ENCODE measurements at places on chromosomes 2 and 18.

DNA sequence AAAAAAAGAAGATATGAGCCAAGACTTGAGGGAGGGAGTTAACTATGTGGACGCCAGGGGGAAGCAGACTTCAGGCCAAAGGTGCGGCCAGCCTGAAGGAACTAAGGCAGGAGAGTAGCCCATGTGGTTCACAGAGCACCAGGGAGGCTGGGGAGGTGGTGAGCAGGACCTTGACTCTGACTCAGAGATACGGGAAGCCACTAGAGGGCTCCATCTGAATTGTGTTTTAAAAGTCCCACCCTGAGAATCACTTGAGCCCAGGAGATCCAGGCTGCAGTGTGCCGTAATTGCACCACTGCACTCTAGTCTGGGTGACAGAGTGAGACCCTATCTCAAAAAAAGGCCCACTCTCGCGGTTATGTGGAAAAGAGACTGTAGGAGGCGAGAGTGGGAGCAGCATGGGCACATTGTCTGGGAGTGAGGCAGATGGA, 12.3 kb downstream of the CEP192 start:
- DNase-seq = no peak
- H3K4me1 ChIP-seq = peaks cover 30% of the 10 kb centered on the region
- peaks cover 31% of the 10 kb centered on the region for H3K36me3 ChIP-seq
- H3K27me3 ChIP-seq = no peaks in the 10 kb centered on the region
- no peak overlapping the region for H3K4me3 ChIP-seq

GRCh38 chr2:32210767-32211408, 45.2 kb downstream of the SLC30A6 start:
- H3K4me3 ChIP-seq = no peak overlapping the region
- peaks cover 2% of the 10 kb centered on the region for H3K4me1 ChIP-seq
- peaks cover 19% of the 10 kb centered on the region for H3K36me3 ChIP-seq
- H3K27me3 ChIP-seq = no peaks in the 10 kb centered on the region
- H3K27ac ChIP-seq = no peak overlapping the region

DNA sequence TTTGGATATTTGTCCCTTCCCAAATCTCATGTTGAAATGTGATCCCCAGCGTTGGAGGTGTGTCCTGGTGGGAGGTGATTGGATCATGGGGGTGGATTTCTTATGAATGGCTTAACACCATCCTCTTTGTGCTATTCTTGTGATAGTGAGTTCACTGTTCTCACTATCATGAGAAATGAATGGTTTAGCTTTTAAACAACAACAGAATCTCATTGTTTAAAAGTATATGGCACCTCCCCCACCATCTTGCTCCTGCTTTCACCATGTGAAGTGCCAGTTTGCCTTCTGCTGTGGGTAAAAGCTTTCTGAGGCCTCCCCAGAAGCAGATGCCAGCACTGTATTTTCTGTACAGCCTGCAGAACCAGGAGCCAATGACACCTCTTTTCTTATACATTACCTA, 38.1 kb downstream of the KIAA1328 start:
- no peaks in the 10 kb centered on the region for H3K27me3 ChIP-seq
- H3K4me1 ChIP-seq = peaks cover 2% of the 10 kb centered on the region
- H3K36me3 ChIP-seq = peaks cover 4% of the 10 kb centered on the region

- H3K27ac ChIP-seq = no peak overlapping the region
- DNase-seq = no peak
- no peaks in the 10 kb centered on the region for H3K4me1 ChIP-seq
- no peaks in the 10 kb centered on the region for H3K36me3 ChIP-seq
- no peaks in the 10 kb centered on the region for H3K27me3 ChIP-seq
Measured at GRCh38 chr18:6370886-6371635, 43.6 kb downstream of the L3MBTL4 start.

DNA sequence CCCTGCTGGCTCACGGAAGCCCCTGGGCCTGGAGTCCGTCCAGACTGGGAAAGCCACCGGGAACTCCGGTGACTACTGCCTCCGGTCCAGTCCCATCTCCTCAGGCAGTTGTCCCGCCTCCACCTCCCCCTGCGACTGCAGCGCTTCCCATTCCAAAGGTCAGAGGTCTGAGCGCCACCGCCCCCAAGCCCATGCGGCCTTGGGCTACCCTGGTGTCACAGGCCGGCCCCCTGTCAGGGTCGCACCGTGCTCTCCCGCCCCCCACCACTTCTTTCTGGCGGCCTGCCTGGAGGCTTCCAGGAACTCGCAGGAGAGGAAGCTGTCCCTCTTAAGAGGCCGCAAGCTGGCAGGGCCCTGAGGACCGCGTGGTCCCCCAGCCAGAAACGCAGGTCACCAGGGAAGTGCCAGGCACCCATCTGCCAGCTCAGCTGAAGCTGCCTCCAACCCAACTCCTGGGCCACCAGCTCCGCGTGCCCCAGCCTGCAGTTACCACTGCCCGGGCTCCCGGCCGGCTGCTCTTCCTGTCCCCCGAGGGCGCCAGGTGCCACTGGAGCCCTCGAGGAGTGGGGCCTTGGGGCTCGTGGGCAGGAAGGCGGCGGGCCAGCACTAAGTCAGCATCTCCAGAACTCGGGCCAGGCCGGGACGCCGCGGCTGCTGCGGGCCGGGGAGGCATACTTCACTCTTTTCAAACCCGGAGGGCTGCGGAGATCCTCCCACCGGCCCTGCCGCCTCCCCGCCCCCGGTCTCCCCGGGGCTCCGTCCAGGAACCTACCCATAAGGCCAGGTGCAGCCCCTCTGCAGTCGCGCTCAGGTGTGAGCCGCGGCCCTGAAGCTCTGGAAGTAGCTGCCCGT, 83.3 kb upstream of the POMC start:
- peaks cover 80% of the 10 kb centered on the region for H3K36me3 ChIP-seq
- peak overlapping the region; percentile 78 for H3K27ac ChIP-seq
- peak; percentile 40 for DNase-seq
- H3K4me3 ChIP-seq = peak overlapping the region; percentile 74

- peaks cover 68% of the 10 kb centered on the region for H3K4me1 ChIP-seq
- H3K27me3 ChIP-seq = no peaks in the 10 kb centered on the region
- H3K4me3 ChIP-seq = no peak overlapping the region
- peaks cover 31% of the 10 kb centered on the region for H3K36me3 ChIP-seq
Measured at GRCh38 chr2:203804070-203804469, 63.5 kb upstream of the CTLA4 start.

GRCh38 chr18:41324934-41325333, 630.1 kb upstream of the PIK3C3 start:
- H3K36me3 ChIP-seq = no peaks in the 10 kb centered on the region
- DNase-seq = no peak
- H3K4me1 ChIP-seq = no peaks in the 10 kb centered on the region
- H3K27ac ChIP-seq = no peak overlapping the region
- H3K27me3 ChIP-seq = no peaks in the 10 kb centered on the region

DNA sequence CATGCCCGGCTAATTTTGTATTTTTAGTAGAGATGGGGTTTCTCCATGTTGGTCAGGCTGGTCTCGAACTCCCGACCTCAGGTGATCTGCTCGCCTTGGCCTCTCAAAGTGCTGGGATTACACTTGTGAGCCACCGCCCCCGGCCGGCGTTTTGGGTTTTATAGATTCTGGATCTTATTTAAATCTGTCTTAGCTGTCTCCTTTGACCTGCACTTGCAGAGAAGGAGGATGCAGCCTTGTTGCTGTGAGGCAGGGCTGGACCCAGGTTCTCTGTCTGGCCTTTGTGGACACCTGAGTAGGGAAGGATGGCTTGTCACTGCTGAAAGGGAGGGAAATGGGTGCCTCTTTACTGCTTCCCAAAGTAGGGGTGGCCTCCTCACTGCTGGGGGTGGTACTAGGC, 83.0 kb upstream of the HS6ST1 start:
- no peak overlapping the region for H3K27ac ChIP-seq
- DNase-seq = no peak
- no peaks in the 10 kb centered on the region for H3K36me3 ChIP-seq
- peaks cover 4% of the 10 kb centered on the region for H3K4me1 ChIP-seq
- H3K27me3 ChIP-seq = peaks cover 32% of the 10 kb centered on the region

GRCh38 chr2:227033471-227034148, 130.4 kb downstream of the COL4A4 start:
- H3K27me3 ChIP-seq = peaks cover 2% of the 10 kb centered on the region
- DNase-seq = peak; percentile 10
- no peaks in the 10 kb centered on the region for H3K4me1 ChIP-seq
- H3K27ac ChIP-seq = no peak overlapping the region
- H3K4me3 ChIP-seq = no peak overlapping the region
- no peaks in the 10 kb centered on the region for H3K36me3 ChIP-seq

GRCh38 chr18:24933345-24933744, 418.6 kb downstream of the ZNF521 start:
- H3K4me1 ChIP-seq = no peaks in the 10 kb centered on the region
- no peaks in the 10 kb centered on the region for H3K27me3 ChIP-seq
- H3K36me3 ChIP-seq = no peaks in the 10 kb centered on the region

GRCh38 chr18:55839343-55839742, 251.4 kb upstream of the TCF4 start:
- no peak overlapping the region for H3K27ac ChIP-seq
- DNase-seq = no peak
- no peaks in the 10 kb centered on the region for H3K27me3 ChIP-seq
- H3K4me3 ChIP-seq = no peak overlapping the region
- H3K36me3 ChIP-seq = no peaks in the 10 kb centered on the region

DNA sequence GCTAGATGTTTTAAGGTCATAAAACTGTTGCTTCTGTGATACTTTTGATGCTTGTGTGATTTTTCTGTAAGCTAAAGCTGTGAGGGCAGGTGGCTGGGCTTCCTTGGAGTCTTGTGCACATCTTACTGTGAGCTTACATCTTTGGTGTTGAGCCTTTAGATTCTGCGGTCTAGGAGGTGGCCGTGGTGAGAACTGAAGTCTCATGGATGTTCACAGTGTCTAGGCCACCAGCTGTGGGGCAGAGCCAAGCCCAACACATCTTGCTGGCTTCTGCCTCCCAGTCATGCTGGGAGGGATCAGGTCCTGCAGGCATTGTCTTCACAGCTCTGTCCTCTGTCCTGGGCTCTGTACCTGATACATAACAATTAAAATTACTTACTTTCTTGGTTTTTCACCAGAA, 219.7 kb upstream of the HS6ST1 start:
- peaks cover 42% of the 10 kb centered on the region for H3K4me1 ChIP-seq
- peaks cover 10% of the 10 kb centered on the region for H3K27me3 ChIP-seq
- H3K27ac ChIP-seq = no peak overlapping the region
- H3K36me3 ChIP-seq = no peaks in the 10 kb centered on the region
- no peak for DNase-seq
- H3K4me3 ChIP-seq = no peak overlapping the region

DNA sequence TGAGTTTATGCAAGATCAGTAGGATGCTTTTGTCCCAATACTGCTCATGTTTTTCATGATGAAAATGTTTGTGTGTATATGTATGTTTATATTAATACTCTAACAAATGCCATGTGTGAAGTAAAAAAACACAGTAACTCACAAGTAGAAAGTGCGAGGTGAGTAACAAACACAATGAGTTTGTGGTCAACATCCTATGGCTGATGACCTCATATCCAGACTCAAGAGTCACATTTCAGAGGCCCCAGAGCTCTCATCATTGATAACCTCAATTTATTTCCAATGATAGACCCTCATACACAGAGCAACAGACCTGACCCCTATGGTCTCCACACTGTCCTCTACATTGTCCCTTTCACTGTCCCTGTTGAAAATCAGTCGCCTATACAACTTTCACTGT, 34.5 kb downstream of the ZNF519 start:
- H3K4me3 ChIP-seq = no peak overlapping the region
- H3K36me3 ChIP-seq = peaks cover 50% of the 10 kb centered on the region
- no peak for DNase-seq
- no peaks in the 10 kb centered on the region for H3K27me3 ChIP-seq
- H3K27ac ChIP-seq = no peak overlapping the region
- H3K4me1 ChIP-seq = peaks cover 18% of the 10 kb centered on the region

DNA sequence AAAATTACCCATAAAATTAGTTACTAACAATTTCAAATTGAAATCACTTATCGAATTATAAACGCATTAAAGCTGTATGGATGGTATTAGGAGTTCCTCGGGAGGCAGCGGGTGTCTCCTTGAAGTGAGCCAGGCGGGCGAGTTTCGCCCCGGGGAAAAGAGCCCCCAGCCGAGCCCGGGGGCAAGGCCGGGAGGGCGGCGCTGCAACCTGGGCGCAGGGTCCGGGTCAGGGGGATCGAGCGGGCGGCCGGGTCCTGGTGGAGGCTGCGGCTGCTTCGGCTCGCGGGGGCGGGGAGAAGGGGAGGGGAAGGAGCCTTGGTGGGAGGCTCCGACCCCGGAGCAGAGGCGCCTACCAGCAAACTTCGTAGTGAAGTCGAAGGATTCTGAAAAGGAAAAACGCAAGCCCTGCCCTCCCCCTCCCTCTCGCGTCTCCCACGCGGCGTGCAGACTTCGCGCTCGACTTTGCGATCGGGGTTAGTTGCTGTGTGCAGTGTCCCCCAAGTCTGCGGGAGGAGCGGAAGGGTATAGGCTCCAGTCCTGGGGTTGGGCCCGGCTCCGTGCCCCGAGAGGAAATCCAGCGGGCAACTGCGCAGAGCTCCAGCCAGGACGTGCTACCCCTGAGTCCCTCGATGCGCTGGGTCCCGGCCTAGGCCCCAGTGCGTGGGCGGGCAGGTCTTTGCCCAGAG, 140.8 kb downstream of the MEIS1 start:
- H3K27me3 ChIP-seq = peaks cover 61% of the 10 kb centered on the region
- H3K27ac ChIP-seq = no peak overlapping the region
- H3K4me3 ChIP-seq = no peak overlapping the region
- no peaks in the 10 kb centered on the region for H3K36me3 ChIP-seq
- DNase-seq = no peak

Measured in activated T-helper 2 cell treated with anti-CD3 and anti-CD28 coated beads, Interferon-gamma antibody, Interleukin-2, Interleukin-4, amounts not matched to agents 10 μg/mL and 5 μg/mL and 100 μg/mL, durations not matched to agents 14 hours and 24 hours and 36 hours (primary cell).